ENCODE measurements at places on chromosomes 2 and 18.
A peak's percentile ranks its signal among the peaks of the same experiment; 100 is the strongest.

- DNase-seq, result no peak
Measured at GRCh38 chr2:186917866-186918265, 68.9 kb upstream of the ZSWIM2 start.

DNA sequence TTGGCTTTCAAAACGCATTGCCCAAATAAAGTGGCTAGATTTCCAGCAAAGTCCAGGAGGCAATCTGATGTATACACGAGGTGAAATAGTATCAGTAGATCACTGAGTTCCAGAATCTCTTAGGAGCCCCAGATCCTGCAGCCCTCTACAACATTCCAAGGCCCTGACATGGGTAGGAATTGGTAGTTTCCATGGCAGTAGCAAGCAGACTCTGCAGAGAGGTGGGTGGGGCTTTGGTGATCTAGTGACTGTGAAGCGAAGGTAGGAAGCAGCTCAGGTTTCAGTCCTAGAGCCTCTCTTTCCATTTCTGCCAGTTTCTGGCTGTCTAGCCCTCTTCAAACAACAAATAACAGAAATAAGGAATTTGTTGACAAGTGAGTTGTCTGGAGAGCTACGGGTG lies 13.8 kb upstream of the SGPP2 start:
- DNase-seq, result no peak

- DNase-seq, result no peak
Measured at GRCh38 chr2:99726691-99727090, 236.9 kb upstream of the REV1 start.

GRCh38 chr2:126372406-126372805 lies 283.6 kb upstream of the GYPC start:
- no peak for DNase-seq

GRCh38 chr2:39937621-39938020 lies 158.6 kb upstream of the THUMPD2 start:
- DNase-seq, result peak; percentile 7

DNA sequence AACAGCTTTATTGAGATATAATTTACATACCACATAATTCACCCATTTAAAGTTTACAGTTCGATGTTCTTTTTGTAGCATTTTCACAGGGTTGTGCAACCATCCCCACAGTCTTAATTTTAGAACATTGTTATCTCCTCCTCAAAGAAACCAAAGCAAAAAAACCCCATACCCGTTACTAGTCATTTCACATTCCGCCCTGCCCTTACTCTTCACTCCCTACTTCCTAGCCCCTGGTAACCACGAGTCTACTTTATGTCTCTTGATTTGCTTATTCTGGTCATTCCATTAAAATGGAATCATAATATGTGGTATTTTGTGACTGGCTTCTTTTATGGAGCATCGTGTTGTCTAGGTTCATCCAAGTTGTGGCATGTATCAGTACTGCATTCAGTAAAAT lies 137.7 kb downstream of the TANC1 start:
- DNase-seq, result no peak

GRCh38 chr2:136347981-136348380 lies 230.0 kb upstream of the CXCR4 start:
- no peak for DNase-seq

DNA sequence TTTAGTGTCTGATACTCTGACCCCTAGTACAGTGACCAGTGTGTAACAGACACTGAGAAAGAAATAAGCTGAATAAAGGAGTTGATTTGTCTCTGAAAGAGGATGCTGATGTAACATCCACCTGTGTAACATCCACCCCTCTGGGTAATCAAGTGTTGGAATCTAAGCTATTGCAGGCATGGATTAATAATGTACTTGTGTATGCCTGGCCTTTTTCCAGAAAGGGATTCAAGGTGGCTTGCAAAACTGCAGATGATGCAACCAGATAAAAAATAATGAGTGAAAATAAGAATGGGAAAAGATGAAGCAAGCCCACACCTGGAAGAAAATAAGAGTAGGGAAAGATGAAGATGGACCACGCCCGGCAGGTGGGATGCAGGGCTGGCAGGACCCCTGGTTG lies 48.2 kb upstream of the FOXI3 start:
- DNase-seq, result no peak

GRCh38 chr2:16285813-16286510 lies 345.6 kb downstream of the MYCN start:
- DNase-seq, result no peak

- no peak for DNase-seq
Measured at GRCh38 chr2:218005028-218005427, 2.2 kb upstream of the TNS1 start.

DNA sequence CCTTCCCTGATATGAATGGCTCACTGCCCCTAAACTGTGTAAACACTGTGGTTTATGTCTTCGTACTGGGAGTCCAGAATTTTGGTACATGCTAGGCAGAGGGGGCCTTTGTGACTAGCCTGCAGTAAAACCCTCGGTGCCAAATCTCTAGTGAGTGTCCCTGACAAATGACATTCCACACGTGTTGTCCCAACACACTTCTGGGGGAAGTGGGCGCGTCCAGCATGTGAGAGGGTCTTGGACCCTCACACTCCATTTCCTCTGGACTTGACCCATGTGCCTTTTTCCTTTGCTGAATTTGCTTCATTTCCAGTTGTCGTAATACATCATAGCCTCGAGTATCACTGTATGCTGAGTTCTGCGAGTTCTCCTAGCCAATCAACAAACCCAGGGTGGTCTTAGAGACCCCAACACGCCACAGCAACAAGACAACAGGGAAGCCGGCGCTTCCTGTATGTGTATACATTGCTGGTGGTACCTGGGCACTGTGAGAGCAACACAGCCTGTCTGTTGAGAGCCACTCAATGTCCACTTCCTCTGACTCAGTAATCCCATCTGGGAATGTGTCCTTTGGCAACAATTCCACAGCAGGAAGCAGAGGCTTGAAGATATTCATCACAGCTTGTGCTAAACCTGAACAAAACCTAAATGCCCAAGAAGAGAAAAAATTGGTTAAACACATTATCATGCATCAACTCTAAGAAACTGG lies 26.9 kb upstream of the SLC66A3 start:
- no peak for DNase-seq

GRCh38 chr18:26255695-26256622 lies 29.7 kb downstream of the TAF4B start:
- DNase-seq, result peak; percentile 52

GRCh38 chr2:101986376-101986775 lies 5.4 kb upstream of the IL1R2 start:
- no peak for DNase-seq

GRCh38 chr2:17441790-17442189 lies 76.5 kb downstream of the RAD51AP2 start:
- no peak for DNase-seq

DNA sequence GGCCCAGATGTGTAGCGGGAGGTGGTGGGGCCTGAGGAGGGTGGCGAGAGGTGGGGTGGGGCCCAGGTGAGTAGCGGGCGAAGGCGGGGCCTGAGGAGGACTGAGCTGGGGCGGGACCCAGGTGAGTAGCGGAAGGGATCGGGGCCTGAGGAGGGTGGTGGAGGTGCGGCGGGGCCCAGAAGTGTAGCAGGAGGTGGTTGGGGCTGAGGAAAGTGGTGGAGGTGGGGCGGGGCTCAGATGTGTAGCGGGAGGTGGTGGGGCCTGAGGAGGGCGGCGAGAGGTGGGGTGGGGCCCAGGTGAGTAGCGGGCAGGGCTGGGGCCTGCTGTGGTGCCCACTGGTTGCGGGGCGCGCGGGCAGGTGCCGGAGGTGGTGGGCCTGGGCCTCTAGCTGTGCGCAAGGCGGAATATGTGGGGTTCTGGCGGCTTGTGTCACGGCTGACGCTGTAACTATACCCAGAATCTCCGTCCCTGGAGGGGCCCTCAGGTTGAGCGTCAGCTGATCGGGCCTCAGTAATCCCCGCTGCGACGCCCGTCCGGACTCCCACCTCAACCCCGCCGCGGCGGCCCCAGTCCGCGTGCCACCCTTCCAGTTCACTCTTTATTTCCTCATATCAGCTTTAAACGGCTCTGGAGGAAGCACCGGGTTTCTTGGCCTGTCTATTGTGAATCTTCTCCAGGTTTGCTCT lies 866 bp upstream of the SF3B6 start:
- DNase-seq, result no peak

DNA sequence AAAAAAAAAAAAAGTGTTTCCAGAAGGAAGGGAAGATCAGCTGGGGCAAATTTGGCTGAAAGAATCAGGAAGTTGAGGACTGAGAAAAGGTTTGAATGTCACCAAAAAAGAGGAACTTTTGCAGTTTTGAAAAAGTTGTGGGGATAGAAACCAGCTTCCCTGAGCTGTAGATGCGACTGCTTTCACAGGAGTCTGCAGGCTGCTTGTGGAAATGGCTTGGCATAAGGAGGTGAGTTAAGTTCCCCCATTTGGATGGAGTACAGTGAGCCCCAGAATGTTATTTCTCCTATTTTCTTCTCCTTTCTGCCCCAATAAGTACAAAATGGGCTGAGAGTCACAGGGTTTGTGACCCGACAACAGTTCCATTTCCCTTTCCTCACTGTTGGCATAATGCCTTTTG lies 16.5 kb upstream of the ME2 start:
- DNase-seq, result no peak

GRCh38 chr2:233448575-233448974 lies 94.3 kb downstream of the DGKD start:
- DNase-seq, result no peak

GRCh38 chr18:79598633-79599175 lies 80.9 kb upstream of the CTDP1 start:
- DNase-seq, result no peak

DNA sequence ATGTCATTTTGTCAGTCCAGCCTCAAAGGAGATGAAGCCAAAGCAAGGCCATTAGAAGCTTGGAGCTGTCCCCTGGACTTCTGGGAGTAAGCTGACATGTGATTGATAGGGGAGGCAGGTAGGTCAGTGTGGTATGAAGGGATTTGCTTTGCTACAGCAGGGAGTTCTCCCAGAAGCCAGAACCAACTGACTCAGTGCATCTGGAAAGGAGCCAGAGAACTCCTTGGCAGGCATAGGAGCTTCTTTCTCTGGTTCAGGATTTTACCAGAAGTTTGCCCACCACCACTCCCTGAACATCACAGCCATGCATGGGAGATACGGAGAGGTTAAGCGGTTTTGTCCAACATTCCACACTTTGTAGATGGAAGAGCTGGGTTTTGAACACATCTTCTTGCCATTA lies 24.5 kb upstream of the KCNE4 start:
- no peak for DNase-seq

DNA sequence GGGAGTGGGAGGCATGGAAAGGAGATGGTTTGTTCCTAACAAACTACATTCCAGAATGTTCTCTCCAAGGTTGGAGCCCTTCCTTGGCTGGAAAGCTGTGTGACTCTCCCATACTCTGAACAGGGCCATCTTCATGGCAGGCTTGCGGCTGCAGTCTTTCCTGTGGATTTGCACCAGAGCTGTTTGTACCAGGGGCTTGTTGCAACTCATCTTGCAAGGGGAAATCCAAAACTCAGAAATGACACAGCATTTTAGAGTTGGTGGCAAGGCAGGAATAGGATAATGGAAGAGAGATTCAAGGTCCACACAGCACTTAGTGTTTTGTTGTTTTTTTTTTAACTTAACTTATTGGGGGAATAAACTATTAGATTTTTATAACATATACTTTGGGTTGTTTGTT lies 73.7 kb upstream of the ZNF516 start:
- no peak for DNase-seq

DNA sequence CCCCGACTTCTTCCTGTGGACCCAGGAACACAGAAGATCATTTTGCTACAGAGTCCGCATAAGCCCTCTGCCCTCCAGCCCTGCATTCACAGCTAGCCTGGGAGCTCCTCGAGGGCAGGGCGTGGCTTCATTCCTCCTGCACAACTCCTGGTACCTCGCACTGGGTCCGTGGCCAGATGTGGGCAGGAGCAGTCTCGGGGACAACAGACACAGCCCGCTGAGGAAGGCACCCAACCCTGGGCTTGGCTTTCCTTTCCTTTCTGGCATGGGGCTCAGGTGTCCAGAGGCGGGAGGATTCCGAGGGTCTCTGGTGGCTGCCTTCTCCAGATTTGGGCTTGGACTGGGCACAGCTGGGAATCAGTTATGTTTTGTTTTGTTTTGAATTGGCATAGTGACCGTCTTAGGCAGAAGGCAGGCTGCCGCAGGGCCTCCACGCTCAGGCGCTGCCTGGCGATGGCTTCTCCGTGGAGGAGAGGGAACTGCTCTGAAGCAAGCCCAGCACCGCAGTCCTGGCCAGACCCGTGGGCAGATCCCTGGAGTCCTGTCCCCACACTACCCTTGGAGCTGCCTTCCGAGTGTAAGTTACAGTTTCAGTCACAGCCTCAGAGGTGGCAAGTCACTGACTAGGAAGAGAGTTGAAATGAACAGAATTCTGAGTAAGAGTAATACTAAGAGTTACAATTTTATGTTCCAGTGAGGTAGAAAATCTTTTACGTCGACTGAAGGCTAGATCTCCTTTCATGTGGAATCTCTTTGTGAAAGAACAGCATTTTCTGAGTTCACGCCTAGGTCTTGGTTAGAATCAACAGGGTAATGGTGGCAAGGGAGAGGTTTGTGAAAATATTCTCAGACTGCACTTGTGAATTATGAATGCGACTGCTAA lies 47.9 kb downstream of the LDLRAD4 start:
- no peak for DNase-seq

DNA sequence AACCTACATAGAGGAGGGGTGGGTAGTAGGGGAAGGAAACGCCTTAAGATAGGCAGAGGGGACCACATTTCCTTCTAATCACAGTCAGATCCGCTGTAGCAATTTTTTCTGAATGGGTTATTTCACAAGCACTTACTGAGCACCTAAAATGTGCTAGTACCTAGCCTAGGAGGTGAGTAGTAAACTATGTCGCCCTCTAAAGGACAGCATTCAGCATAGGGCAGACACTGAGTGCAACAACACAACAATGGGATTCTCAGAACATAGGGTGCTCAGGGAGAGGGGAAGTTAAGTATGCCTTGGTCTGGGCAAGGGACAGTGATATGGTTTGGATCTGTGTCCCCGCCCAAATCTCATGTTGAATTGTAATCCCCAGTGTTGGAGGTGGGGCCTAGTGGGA lies 166.1 kb upstream of the RAB6C start:
- peak; percentile 42 for DNase-seq

DNA sequence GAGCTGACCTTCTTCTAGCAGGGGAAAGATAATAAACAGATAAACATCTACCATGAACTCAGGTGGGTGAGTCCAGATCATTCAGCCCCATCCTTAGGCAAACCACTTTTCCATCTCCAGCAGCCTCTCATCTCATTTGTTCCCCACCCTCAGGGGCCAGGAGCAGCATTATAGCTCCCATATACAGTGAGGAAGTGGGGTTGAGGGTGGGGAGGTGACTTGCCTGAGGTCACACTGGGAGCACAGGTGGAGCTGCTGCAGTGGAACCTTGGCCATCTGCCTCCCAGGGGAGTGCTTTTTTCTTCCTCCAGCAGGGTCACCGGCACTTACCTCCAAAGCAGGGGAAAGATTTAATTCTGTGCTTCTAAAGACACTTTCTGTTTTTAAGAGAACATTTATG lies 212.5 kb upstream of the SMAD2 start:
- DNase-seq, result no peak

- no peak for DNase-seq
Measured at GRCh38 chr18:13401826-13402225, 183.3 kb downstream of the LDLRAD4 start.

- DNase-seq, result no peak
Measured at GRCh38 chr2:231318954-231319353, 76.6 kb upstream of the B3GNT7 start.

Data from KG1 (cell line).